ENCODE measurements at places on chromosomes 1 and 21. TPM values are rescaled to one million over a fixed set of nuclear protein-coding genes. Genes with fewer than 3 reads are reported as not detected.

Gene PALMD
- total RNA-seq, result 4.7 TPM

Gene MPZ
- total RNA-seq, result under 0.01 TPM

Gene ERICH3
- total RNA-seq, result not detected

Gene SLC44A5
- under 0.01 TPM for total RNA-seq

DNA sequence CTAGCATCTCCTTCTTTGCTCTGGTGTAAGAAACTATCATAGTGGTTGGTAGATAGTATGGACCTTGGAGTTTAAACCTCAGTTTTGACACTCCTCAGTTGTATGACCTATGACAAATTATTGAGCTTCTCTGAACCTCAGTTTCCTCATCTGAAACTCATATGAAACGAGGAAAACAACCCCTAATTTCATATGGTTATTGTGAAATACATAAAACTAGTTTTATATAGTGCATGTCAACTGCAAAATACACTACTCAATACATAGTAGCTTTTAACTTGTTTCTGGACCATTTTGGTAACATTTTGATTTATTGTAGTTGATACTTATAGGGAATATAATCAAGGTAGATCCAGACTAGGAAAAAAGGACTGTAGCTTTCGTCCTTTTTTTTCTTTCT lies 32.9 kb downstream of the CLIC4 start:
- no peak for DNase-seq

GRCh38 chr1:9758559-9759121 lies 65.1 kb downstream of the CLSTN1 start:
- DNase-seq, result peak; percentile 92

- DNase-seq, result no peak
These were observed 14.7 kb upstream of the OR2T27 start for GRCh38 chr1:248670003-248670402.

DNA sequence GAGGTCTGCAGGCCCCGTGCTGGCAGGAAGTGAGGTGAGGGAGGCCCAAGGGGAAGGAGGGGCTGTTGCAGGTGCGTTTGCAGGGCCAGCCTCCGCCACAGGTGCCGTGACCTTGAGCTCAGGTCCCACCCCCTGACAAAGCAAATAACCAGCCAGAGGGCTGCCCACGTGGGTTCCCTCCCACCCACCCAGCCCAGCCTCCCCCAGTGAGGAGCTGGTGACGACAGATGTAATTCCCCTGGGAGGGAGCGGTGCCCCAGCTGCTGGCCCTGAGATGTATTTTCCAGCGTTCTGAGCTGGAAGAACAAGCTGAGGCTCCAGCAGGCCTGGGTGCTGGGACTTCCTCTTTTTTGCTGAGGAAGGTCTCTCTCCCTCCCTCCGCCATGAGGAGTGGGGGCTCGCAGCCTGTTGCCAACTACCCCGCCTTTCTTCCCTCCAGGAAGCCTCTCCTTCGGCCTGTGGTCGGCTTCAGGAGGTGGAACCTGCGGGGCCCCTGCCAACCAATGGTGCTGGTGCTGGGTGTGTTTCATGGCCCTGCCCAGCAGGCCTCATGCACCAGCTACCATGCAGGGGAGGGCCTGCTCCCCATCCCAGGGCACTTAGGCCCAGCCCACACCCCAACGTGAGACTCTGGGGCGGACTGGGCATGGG lies 153.2 kb downstream of the PRDM16 start:
- DNase-seq, result no peak

GRCh38 chr1:178484698-178485225 lies 12.0 kb downstream of the CLEC20A start:
- DNase-seq, result no peak

- DNase-seq, result no peak
These were observed 27.6 kb upstream of the FHAD1 start for GRCh38 chr1:15219280-15220023.

- no peak for DNase-seq
These were observed 172.3 kb downstream of the TPR start for GRCh38 chr1:186202776-186203175.

GRCh38 chr1:9696793-9697192 lies 45.3 kb downstream of the PIK3CD start:
- DNase-seq, result no peak

- DNase-seq, result no peak
These were observed 440 bp downstream of the TNFRSF25 start for GRCh38 chr1:6465461-6466005.
